NCI-H1417 treated with DMSO at 0.1 percent for 48 hours (cell line): ENCODE measurements at places on chromosomes 4 and X.

- no peak for DNase-seq
Observed at GRCh38 chr4:80751200-80751599, 279.3 kb upstream of the BMP3 start.

DNA sequence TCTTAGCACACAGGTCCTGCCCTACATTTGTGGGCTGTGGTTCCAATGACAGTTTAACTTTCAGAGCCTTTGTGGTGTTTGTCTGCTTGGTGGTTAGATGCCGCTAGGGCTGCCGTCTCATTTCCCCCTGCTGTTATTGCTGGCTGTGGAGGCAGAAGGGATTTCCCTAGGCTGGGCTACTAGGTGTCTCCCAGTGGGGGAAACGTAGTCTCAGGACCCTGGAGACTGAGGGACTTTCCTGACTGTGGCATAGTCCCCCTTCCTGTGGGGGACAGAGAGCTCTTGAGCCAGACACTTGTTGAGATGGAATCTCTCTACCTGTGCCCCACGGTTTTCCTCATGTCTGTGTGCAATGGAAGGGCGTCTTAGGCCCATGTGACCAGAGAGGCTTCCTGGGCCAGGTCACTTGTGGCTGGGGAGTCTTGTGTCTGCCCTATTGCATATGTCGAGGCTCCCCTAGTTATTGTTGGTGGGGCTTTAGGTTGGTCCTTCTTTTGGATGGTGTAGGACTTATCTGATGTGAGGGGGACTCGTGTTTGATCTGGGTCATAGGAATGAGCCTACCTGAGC is 68.2 kb downstream of the ARHGAP10 start:
- no peak for DNase-seq

GRCh38 chrX:57044245-57044644 is 48.9 kb upstream of the SPIN3 start:
- no peak for DNase-seq

DNA sequence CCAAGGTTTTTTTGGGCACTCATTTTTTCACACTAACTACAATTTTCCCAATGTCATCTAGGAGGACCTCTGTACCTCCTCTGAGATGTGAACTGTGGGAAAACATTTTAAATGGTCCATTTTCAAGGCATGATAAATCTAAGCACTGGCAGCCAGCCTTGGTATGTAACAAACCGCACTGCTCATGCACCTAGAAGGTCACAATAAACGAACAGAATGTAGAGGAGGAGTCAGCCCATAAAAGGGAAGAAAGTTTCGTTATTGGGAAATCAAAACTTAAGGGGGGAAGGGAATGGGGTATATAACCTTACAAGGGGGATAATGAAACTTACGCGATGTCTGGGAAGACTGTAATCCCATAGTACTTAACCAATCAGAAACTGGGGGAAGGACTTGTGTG is 16.4 kb downstream of the COX18 start:
- DNase-seq, result no peak

- no peak for DNase-seq
Observed at GRCh38 chrX:126170720-126171119, 4.6 kb upstream of the DCAF12L2 start.

DNA sequence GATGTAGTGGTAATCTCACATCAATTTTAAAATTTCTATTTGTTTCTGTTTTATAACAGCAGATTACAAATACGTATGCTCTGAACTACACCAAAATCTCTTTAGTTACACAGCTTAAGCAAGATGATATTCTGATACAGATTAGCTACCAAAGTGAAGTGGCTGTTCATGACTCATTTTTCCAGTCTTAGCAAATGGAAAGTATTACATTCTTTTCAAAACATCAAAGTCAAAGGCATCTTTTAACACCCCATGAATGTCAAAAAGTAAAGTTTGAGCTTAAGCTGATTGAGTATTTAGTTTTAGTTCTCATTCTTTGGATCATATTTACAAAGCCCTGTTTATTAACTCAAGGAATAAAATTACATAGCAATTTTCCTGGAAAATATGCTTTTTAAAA is 6.6 kb upstream of the HPGDS start:
- DNase-seq, result no peak

GRCh38 chr4:36010397-36010929 is 233.9 kb downstream of the ARAP2 start:
- no peak for DNase-seq

DNA sequence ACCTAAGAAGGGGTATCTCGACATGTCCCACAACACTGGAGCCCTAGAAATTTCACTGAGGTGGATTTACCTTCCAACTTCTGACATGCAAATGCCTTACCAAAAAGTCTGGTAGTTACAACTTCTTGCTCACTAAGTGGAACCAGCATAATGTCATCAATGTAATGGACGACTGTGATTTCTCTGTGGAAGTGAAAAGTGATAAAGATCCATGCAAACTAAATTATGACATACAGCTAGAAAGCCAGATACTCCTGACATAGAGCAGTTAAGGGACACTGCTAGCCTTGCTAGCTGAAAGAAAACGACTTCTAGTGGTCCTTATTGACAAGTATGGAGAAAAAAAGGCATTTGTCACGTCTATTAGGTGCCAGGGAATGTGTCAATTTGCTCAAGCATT is 191.1 kb downstream of the MAB21L2 start:
- DNase-seq, result no peak

DNA sequence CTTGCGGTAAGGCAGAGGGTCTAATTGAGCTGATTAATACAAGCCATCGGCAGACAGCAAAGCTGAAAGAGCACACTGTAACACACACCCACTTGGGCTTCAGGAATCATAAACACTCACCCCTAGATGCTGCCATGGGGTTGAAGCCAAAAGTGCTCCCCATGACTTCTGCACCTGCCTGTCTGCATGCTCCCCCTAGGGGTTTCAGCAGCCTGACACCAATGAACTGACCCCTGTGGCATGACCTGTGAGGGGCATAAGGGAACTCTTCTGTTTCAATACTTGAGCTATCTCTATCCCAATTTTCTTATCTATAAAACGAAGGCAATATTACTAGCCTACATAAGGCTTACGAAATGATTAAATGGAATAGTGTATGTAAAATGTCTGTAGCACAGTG is 23.0 kb upstream of the IL13RA2 start:
- no peak for DNase-seq

- no peak for DNase-seq
Observed at GRCh38 chr4:123415977-123416376, 19.4 kb downstream of the SPRY1 start.

DNA sequence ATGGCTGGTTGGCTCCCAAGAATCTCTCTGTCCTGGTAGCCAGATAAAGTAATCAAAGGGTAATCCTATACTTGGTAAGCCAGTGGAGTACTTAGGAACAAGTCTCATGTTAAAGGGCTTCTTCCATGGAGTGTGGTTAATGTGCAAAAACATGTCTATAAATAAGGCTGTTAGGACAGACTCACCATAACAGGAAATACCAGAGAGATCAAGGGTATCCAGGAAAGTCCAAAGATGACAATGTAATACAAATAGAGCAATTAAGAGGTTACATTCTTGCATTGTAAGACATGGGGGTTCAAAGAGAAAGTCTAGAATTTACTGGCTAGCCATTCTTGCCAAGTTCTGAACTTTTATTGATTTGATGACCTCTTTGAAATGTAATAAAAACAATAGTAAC is 61.9 kb upstream of the ZCCHC13 start:
- DNase-seq, result no peak

DNA sequence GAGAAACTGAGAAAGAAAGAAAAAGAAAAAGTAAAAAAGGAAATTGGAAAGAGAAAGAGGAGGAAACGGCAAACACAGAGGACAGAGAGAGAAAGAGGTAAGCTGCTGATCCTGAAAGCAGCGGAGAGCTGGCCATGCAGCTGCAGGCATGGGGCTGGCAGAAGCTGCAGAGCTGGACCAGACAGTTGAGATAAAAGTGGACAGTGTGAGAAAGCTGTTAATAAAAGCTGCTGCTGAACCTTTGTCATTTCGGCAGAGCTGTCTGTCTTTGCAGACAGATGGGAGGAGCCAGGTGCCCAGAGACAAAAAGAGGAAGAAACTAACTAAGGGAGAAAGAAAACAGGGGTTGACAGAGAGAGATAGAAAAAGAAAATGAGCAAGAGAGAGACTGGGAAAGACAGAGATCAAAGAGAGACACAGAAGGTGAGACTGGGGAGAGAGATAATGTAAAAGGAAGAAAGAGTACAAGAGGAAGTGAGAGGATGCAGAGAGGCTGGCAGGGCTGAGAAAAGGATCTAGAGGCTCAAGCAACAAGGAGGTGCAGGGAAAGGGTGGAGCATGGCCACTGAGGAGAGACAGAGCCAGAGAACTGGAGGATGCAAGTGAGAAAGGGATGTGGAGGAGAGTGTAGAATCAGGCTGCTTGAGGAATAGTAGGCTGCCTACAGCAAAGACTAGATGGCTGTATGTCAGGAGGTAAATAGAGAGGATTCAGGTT is 376.8 kb upstream of the FGF16 start:
- DNase-seq, result no peak

GRCh38 chr4:113445286-113445685 is 316.3 kb downstream of the CAMK2D start:
- no peak for DNase-seq

- peak; percentile 40 for DNase-seq
Observed at GRCh38 chrX:13167481-13168231, 123.2 kb upstream of the FAM9C start.

DNA sequence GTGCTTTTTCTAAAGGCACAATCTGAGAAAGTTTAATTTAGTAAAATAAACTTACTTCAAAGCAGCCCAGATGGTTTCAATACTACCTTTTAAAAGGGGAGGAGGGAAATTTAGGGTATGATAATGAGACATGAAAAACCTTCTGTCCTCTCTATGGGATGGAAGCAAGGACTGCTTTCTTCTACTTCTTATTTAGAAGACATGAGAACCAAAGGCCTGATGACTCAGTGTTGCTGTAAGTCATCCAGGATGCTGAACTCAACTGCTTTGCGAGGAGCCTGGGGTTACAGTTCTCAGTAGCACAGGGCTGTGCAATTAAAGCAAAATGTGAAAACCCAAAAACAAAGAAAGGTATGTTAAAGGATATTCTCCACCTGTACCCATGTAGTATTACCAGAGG is 140.8 kb upstream of the EDNRA start:
- no peak for DNase-seq
